Stimulated activated CD4-positive, alpha-beta T cell treated with anti-CD3 and anti-CD28 coated beads, TNF-alpha, amount 100 ng/mL, for 48 hours (primary cell): ENCODE measurements at places on chromosomes 5 and 9.

- no peak for DNase-seq
These were observed 336.9 kb upstream of the DMAC1 start for GRCh38 chr9:8136477-8136876.

DNA sequence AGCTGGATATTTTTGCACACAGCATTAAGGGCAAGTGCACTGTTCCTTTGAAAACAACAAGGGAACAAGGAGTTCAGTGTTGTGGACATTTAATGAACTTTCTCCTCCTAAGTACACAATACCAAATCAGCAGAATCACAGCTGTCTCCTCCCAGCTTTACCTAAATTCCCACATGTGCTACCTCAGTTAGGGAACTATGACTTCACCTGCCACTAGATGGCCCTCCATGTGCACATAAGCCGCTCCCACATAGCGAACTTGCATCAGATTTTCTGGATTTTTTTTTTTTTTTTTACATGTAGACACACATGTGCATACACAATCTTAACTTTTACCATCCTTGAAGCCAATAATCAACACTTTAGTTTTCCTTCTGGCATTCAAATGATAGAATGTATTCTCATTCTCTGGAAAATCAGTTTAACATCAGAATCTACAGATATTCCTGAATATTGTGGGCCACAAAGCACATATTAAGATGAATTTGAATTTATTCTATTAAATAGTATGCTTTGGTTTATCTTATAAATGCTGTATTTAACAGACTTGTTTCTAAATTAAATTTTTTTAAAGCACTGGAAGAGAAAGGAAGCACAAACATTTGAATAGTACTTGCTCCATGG is 123.6 kb downstream of the PALM2AKAP2 start:
- DNase-seq: peak; percentile 49

- no peak for DNase-seq
These were observed 1.9 kb upstream of the LRRC70 start for GRCh38 chr5:62576570-62577170.

DNA sequence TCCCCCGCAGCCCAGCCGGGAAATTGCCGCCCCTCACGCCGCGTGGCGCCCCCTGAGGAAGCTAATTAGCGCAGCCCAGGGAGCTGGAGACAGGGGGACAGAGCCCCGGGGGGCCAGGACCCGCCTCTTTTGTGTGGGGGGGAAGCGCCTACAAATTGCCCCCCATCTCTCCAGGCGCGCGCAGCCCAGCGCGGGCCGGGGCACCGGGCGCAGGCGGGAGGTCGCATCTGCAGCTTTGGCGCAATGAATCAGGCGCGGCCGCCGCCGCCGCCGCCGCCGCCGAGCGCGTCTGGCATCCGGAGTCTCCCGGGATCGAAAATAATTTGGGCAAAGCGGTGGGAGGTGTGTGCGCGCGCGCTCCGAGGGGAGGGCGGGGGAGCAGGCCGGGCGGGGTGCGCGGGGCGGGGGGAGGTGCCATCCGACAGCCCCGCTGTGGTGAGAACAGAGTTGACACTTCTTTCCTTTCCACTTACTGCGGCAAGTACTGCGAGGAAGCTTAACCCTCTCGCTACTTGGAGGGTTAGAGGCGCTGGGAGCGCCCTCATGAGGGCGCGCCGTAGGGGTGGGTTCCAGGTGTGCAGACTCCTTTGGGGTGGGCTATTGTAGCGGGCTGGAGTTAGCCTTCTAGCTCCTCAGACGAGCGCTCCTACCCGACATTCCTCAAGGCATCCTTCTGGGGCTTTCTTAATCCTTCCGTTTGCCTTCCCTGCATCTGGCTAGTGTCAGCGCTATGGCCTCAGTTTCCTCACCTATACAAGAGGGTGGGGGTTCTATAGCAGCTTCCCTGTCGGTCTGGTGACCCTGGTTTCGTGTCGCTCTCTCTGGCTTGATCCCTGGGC is 63.1 kb downstream of the CXXC5 start:
- peak; percentile 42 for DNase-seq

- no peak for DNase-seq
These were observed 26.5 kb downstream of the SMC5 start for GRCh38 chr9:70285246-70285645.

GRCh38 chr9:101235105-101235866 is 149.5 kb downstream of the BAAT start:
- no peak for DNase-seq

- DNase-seq: no peak
These were observed 16.8 kb downstream of the ISOC1 start for GRCh38 chr5:129111351-129111750.
